ENCODE measurements at places on chromosomes 3 and 15.
A peak's percentile ranks its signal among the peaks of the same experiment; 100 is the strongest.

DNA sequence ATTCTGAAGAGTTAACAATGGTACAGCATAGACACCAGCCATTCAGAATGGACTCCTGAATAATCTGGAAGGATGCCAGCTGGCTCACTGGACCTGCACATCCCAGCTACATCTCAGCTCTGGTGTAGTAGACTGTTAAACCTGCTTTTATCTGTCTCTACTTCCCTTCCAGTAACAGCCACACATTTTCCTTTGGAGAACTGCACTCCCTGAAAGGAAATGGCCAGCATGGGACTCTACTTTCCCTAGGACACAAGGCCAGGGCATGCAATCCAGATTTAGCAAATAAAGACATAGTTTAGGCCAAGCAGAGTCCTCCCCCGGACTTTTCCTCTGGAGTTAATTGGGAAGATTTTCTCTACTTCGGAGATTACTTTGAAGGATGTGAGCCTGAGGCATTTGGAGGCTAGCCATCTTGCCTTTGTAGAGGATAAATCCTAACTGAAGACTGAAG lies 82.7 kb upstream of the TCF12 start:
- DNase-seq, result no peak

GRCh38 chr3:6060251-6060650 lies 800.7 kb upstream of the GRM7 start:
- DNase-seq, result no peak

DNA sequence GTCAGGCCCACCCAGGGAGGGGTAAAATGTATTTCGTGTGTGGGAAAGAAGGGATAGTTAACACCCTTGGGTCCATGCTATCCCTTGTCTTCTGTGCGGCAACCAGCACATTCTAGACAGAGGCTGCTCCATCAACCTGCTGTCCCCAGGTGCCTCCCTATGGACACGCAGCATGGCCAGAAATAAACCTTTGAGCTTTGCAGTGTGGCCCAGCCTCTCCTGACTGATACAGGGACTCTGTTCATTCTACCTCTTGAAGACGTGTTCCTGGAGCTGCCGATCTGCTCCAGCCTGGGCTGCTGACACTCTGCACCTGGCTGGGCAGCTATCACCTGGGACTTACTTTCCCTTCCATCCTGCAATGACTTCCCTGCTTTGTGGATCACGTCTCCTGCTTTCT lies 4.1 kb upstream of the KLF13 start:
- DNase-seq, result no peak

- DNase-seq, result no peak
These were observed 26.9 kb upstream of the HCN4 start for GRCh38 chr15:73395671-73396070.

- peak; percentile 94 for DNase-seq
These were observed 10.6 kb downstream of the CISH start for GRCh38 chr3:50600841-50601591.

- no peak for DNase-seq
These were observed 90.7 kb downstream of the PEAK1 start for GRCh38 chr15:77329202-77329601.

DNA sequence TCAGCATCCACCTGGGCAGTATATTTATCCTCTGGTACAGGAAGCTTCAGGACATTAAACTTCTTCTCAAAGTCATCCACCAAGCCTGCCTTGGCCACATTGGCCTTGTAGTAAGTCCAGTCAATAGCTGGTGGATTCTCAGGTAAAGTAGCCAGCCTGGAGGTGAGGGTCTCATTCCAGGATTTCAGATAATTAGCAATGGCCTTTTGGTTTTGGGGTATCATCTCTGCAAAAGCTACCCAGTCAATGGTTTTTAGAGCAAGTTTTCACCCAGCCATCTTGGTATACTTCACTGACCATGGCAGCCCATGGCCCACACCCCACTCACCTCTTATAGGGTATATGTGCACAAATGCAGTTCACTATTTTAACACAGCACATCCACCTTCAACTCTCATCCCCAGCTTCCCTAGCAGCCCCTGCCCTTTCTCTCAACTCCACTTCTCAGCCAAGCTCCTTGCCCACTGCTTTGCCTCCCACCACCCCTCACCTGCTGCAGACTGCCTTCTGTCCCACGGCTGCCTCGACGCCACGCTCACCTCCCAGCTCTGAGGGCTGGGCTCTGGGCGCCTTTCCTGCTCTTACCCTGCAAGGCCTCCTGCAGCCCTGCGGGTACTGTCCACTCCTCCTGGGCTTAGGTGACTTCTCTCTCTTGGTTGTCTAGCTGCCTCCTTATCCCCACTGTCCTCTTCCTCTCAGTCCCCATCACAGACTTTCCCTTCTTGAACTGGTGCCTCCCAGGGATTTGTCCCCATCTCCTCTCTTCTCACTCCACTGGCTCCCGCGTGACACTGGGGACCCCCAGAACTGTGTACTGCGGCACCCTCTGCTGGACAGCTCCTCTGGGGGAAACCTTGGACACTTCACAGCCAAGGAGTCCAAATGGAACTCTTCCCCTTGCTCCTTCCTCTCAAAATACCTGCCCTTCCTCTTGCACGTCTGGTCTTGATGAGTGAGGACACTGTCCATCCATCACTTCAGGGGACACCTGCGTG lies 1.7 kb upstream of the TGM5 start:
- DNase-seq, result no peak

DNA sequence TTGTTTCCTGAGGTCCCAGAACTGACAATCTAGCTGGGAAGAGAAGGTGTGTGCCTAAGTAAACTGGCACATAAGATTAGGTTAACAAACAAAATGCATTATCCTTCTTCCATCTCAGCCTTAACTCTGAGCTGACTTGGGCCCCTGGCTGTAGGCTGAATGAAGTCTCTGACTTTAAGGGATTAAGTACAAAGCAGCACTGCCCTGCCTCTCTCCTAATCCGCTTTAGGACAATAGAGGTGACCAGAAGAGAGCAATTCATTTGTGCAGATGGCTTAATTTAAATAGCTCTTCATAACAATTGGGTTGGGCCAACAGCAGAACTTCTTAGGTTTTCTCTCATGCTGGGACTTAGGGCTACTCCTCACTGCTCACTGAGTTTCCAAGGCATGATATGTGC lies 181.6 kb upstream of the SOX14 start:
- DNase-seq, result no peak

- DNase-seq, result no peak
These were observed 122.7 kb upstream of the IGF1R start for GRCh38 chr15:98525661-98526001.

GRCh38 chr3:75218577-75218976 lies 445.6 kb upstream of the FRG2C start:
- no peak for DNase-seq

- no peak for DNase-seq
These were observed 12.5 kb downstream of the MRPS25 start for GRCh38 chr3:15052335-15053242.

- no peak for DNase-seq
These were observed 495 bp downstream of the CDC25A start for GRCh38 chr3:48187579-48188265.

DNA sequence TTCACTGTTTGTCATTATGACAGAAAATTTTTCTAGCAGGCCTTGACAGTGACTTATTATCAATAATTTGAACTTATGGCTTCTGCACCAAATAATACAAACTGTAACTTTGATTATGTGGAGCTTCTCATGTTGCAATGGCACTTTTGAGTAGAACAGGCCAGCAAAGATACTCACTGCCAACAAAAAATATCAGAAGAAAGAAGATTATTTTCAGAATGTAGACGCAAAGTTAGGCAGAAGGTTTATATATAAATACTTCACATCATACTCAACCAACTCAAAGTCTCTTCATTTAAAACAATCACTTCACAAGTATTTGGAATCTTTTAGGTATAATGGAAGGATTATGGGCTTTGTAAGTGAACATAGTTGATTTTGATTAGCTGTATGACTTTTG lies 893.0 kb downstream of the ROBO2 start:
- no peak for DNase-seq

DNA sequence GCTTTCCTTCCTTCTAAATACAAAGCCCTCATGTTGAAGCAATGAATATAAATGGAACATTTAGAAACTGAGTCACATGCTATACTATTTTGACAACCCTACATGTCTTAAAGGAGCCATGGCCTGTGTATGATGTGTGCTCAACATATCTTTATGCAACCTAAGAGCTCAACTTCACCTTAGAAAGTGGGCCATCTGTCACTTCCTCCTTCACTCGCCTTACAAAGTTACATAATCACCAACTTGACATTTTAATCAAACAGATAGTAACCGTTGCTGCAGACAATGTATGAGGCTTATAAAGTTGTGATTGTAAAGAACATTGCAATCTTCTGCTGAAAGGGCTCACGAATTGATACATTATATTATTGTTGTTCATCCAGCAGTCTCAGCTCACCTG lies 163.6 kb downstream of the SERPINI1 start:
- DNase-seq, result no peak

DNA sequence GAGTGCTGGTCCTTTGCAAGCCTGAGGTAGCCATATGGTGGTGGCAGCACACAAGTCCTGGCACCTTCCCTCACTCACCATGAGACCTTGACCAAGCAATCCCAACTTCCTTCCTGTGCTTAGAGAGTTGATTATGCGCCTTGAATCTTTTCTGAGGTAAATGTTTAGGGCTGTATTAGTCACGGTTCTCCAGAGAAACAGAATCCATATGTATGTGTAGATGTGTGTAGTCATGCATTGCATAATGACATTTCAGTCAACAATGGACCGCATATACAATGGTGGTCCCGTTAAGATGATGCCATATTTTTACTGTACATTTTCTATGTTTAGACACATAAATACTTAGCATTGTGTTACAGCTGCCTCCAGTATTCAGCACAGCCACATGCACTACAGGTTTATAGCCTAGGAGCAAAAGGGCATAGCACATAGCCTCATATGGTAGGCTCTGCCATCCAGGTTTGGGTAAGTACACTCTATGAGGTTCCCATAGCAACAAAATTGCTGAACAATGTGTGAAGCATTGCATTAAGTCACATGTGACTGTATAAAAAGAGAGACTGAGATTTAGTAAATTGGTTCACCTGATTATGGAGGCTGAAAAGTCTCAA lies 20.2 kb upstream of the NUP210 start:
- no peak for DNase-seq

DNA sequence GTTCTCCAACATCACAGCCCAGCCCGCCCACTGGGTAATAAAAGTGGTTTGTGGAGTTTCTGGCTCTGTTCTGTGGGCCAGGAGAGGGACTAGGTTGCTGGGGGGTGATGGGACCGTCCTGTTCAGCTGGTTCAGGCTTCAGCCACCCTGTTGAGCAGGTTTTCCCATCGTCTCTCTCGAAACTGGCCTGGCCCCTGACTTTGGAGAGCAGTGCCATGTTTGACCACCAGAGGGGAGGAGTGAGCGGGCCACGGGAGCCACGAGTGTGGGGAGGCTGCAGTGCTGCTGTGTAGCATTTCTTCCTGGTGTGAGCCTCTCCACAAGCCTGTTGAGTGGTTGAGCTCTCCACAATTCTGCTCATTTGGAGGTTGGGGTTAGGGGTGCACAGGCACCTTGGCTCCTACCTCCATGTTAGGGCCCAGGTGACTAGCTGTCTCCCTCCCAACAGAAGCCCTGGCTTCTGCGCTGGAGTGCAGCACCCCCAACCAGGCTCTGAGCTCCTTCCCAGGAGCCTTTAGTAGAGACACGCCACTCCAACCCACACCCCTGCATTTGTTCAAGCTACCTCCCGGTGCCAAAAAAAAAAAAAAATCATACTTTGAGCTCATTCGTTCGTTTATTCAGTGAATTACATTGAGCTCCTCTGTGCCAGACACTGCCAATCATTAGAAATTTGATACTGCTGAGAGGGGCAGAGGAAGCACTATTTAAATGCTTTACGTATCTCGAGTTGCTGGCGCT lies 13.9 kb downstream of the SPINT1 start:
- DNase-seq, result peak; percentile 71

GRCh38 chr3:5304789-5305683 lies 117.5 kb downstream of the EDEM1 start:
- no peak for DNase-seq

GRCh38 chr3:167110901-167111300 lies 269.2 kb downstream of the ZBBX start:
- DNase-seq, result no peak

DNA sequence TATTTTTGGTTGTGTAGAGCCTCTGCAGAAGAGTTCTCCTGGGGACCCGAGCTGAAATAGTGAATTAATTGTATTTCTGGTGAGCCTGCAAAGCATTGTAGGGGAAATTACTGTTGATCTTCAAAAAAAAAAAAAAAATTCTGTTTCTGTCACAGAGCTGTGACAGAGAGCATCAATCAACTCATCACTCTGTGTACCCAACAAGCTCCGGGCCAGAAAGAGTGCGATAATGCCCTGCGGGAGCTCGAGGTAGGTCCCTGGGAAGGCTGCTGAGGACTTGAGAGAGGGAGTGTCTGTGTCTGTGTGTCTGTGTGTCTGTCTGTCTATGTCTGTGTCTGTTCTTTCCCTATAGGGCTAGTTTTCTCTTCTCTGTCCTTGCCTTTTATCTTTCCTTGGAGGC lies 294.4 kb upstream of the TPM1 start:
- DNase-seq, result no peak

- DNase-seq, result no peak
These were observed 23.1 kb downstream of the PLXNA1 start for GRCh38 chr3:127005864-127006500.

DNA sequence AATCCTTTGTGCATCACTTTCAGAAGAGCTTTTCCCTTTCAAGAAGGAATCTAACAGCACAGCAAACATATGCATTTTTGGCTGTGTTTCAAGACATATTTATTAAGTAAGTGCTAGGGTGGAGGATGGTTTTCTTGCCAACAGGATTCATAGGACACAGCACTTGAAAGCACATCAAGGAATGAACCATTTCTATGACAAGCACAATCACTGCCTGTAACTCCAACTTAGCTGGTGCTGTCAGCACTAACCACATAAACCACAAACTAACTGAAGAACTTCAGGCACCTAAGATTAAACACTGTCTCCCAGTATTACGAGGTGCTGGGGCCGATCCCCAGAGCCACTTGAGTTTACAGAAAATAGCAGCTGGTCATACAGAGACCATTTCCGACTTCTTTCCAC lies 35.4 kb upstream of the SPRED1 start:
- no peak for DNase-seq

- DNase-seq, result no peak
These were observed 52.2 kb upstream of the ACP3 start for GRCh38 chr3:132265028-132265427.
